Type B pancreatic cell (in vitro differentiated cells): ENCODE measurements at places on chromosomes 13 and 19. TPM values are rescaled to one million over a fixed set of nuclear protein-coding genes. Genes with fewer than 3 reads are reported as not detected.

Gene IL4I1
- 0.58 and 0.74 TPM in 2 replicates for total RNA-seq

Gene HCN2
- 1.4 and 1.9 TPM in 2 replicates for total RNA-seq

Gene ZNF878
- total RNA-seq: 1.4 and 1.8 TPM in 2 replicates

Gene USHBP1
- total RNA-seq: 0.29 TPM in 1 of 2 replicates, not detected in the other

Gene ARRDC2
- 2.8 and 6.3 TPM in 2 replicates for total RNA-seq

Gene HNRNPA1L2
- total RNA-seq: 4.9 and 11.6 TPM in 2 replicates

Gene ZNF610
- 15.5 and 18.0 TPM in 2 replicates for total RNA-seq

Gene FPR1
- total RNA-seq: not detected in 2 replicates

DNA sequence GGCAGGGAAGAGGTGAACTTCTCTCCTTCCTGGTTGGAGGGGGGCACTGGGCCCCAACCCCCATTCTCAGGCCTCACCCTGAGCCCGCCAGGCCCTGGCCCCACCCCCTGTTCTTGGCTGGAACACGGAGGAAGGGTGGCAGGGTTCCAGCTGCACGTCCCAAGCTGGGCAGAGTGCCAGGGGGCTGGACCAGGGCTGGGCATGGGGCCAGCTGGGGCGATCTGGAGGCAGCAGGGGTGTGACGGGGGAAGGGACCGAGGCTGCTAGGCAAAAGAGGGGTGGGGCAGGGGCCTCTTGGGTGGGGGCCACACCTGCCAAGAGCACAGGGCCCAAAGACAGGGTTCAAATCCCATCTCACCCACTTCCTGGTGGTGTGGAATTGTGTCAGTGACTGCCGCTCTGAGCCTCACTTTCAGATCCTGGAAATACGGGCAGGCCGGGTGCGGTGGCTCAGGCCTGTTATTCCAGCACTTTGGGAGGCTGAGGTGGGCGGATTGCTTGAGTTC is 2.2 kb downstream of the HIF3A start:
- peak; percentile 87 for DNase-seq
- peak overlapping the region; percentile 70 for H3K4me3 ChIP-seq
- peaks cover 3% of the 10 kb centered on the region for H3K36me3 ChIP-seq

DNA sequence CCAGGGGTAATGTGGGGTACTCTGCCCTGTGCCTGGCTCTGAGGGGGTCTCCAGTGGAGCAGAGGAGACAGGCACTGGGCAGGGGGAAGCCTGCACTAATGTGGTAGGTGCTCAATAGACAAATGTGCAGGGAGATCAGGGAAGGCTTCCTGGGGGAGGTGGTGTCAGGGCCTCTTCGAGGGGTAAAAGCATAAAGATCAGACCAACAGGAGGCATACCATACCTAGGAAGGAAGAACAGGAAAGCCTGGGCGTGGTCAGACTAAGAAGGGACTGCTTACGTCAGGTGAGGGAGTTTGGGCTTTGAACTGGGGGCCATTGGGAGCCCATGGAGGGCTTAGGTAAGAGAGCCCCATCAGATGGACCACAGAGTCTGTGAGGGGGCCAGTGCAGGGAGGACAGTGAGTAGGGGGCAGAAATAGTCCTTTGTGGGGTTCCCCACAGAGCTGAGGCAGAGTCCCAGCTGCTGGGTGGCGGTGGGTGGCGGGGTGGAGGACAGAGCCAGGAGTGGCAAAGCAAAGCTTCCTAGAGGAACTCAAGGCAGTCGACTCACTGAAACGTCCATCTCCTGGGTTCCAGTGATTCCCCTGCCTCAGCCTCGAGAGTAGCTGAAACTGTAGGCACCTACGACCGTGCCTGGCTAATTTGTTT is 8.8 kb downstream of the PRR36 start:
- no peaks in the 10 kb centered on the region for H3K4me1 ChIP-seq
- H3K36me3 ChIP-seq: no peaks in the 10 kb centered on the region
- H3K27me3 ChIP-seq: peaks cover 16% of the 10 kb centered on the region
- H3K4me3 ChIP-seq: peak overlapping the region; percentile 45

DNA sequence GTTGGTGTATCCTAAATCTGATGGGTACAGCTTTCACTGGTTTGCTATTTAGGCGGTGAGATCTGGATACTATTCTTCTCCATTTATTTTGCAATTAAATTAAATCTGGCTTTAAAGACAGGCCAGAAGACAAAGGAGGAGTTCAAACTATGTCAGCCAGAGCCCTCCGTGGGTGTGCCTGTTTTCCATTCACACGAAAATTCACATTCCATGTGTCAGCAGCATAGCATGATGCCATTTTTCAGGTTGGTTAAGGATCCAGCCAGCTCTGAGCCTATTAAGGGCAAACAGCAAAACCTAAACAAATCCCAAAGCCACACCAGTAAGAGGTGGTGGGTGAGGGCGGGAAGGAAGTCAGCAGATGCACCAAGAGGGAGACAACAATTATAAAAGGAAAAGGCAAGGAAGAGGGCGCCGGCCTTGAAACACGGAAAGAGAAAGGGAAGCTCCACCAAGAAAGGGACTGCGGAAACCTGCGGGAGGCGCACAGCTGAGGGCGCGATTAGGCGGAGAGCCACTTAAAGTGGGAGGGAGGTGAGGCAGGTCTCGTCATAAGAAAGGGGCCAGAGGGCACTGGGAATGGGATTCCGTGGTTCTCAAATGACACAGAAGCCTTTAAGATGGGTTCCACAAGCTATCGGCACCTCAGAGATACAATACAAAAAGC is 43.0 kb downstream of the CARS2 start:
- H3K4me1 ChIP-seq: no peaks in the 10 kb centered on the region
- H3K27ac ChIP-seq: no peak overlapping the region
- no peaks in the 10 kb centered on the region for H3K27me3 ChIP-seq
- no peak overlapping the region for H3K4me3 ChIP-seq

- no peak for DNase-seq
- H3K4me3 ChIP-seq: no peak overlapping the region
These were observed 568.5 kb downstream of the SLITRK6 start for GRCh38 chr13:85230691-85231093.

GRCh38 chr19:46493236-46494145 is 2.2 kb downstream of the PNMA8B start:
- H3K27me3 ChIP-seq: peaks cover 46% of the 10 kb centered on the region
- no peak overlapping the region for H3K27ac ChIP-seq
- H3K4me1 ChIP-seq: peaks cover 18% of the 10 kb centered on the region
- no peak for DNase-seq

- H3K36me3 ChIP-seq: no peaks in the 10 kb centered on the region
- peaks cover 11% of the 10 kb centered on the region for H3K4me1 ChIP-seq
- DNase-seq: peak; percentile 44
- peaks cover 20% of the 10 kb centered on the region for H3K27me3 ChIP-seq
These were observed 40.5 kb upstream of the KCTD15 start for GRCh38 chr19:33756177-33756576.

- peaks cover 16% of the 10 kb centered on the region for H3K4me1 ChIP-seq
- H3K4me3 ChIP-seq: no peak overlapping the region
- H3K27ac ChIP-seq: no peak overlapping the region
- peaks cover 40% of the 10 kb centered on the region for H3K36me3 ChIP-seq
- no peak for DNase-seq
These were observed 146.6 kb downstream of the RGCC start for GRCh38 chr13:41603917-41604316.

DNA sequence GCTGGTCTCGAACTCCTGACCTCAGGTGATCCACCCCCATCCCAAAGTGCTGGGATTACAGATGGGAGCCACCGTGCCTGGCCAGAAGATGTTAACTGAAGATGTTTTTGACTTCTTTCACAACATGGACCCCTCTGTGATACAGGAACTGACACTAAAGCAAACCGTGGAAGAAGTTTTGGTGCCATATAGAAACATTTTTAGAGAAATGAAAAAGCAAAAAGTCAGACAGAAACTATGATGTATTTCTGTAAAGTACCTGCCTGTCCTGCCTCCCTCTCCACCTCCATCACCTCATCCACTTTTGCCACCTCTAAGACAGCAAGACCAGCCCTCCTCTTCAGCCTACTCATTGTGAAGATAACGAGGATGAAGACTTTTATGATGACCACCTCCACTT is 11.3 kb downstream of the FBXO27 start:
- H3K27me3 ChIP-seq: no peaks in the 10 kb centered on the region
- H3K4me1 ChIP-seq: no peaks in the 10 kb centered on the region
- no peak overlapping the region for H3K27ac ChIP-seq
- H3K4me3 ChIP-seq: no peak overlapping the region
- no peaks in the 10 kb centered on the region for H3K36me3 ChIP-seq
- DNase-seq: no peak

GRCh38 chr13:114080739-114081561 is 51.5 kb downstream of the RASA3 start:
- no peak overlapping the region for H3K4me3 ChIP-seq
- H3K36me3 ChIP-seq: no peaks in the 10 kb centered on the region
- peak overlapping the region; percentile 22 for H3K27ac ChIP-seq
- H3K4me1 ChIP-seq: peaks cover 20% of the 10 kb centered on the region

DNA sequence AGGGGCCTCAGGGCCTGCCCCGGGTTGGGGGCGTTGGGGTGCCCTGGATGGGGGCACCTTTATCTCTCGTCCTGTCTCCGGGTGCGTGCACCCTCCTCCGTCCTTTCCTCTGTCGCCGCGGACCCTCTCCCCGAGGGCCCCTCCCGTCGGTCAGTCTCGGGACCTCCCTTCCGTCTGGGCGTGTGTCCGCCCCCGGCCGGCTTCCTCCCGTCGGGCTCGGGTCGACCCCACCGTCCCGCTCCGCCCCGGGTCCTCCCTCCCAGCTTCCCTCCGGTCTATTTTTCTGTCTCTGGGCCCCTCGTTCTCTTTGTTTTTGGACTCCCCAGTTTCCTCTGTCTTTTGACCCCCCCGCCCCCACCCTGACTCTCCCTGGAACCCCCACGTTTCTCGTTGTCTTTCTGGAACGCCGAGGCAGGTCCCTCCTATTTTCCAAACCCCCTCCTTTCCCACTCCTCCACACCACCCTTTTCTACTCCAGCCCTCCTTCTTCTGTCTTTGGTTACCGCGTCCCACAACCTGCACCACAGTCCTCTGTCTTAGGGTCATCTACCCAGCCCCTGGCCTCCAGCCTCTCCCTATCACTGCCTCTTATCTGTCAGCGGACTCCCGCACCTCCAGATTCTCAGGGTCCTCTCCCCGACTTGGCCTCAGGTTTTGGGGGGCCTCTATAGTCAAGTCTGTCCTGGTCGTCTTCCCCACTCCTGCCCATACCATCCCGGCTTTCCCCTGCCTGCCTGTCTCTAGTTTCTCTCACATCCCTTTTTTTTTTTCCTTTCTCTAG is 757 bp downstream of the EGLN2 start:
- peak overlapping the region; percentile 92 for H3K4me3 ChIP-seq
- DNase-seq: no peak
- peaks cover under 1% of the 10 kb centered on the region for H3K36me3 ChIP-seq
- H3K27ac ChIP-seq: peak overlapping the region; percentile 87
- peaks cover 38% of the 10 kb centered on the region for H3K4me1 ChIP-seq

DNA sequence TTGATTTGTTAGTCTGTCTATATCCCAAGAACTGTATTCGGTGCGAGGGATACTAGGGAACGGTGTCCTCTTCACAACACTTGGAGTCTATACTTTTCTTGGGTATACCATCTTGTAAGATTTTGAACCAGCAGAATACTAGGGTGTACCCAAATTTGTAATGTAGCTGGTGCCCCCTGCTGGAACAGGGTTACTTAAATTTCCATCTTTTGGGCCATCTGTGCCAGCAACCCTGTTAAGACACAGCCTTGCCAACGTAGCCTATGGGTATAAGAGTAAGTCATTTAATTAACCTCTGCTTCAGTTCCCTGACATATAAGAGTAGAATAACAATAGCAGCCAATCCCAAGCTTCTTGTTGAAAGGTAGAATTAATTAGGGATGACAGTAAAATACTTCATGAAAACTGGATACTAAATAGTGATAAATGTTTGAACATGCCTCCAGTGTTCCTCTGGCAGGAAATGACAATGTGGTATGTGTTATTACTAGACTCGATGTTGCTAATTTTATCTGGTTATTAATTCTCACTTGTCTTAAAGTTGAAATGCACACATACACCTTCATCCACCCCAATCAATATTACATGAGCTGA is 607.6 kb downstream of the FGF9 start:
- no peaks in the 10 kb centered on the region for H3K4me1 ChIP-seq
- H3K27ac ChIP-seq: no peak overlapping the region
- no peak for DNase-seq
- H3K27me3 ChIP-seq: no peaks in the 10 kb centered on the region
- no peaks in the 10 kb centered on the region for H3K36me3 ChIP-seq
- no peak overlapping the region for H3K4me3 ChIP-seq

- no peak overlapping the region for H3K27ac ChIP-seq
- no peaks in the 10 kb centered on the region for H3K36me3 ChIP-seq
- H3K4me3 ChIP-seq: no peak overlapping the region
- H3K27me3 ChIP-seq: peaks cover 64% of the 10 kb centered on the region
- no peaks in the 10 kb centered on the region for H3K4me1 ChIP-seq
These were observed 8.9 kb upstream of the VSTM2B start for GRCh38 chr19:29516821-29517395.

GRCh38 chr13:112392719-112393118 is 16.6 kb downstream of the SPACA7 start:
- no peaks in the 10 kb centered on the region for H3K4me1 ChIP-seq
- peaks cover 22% of the 10 kb centered on the region for H3K27me3 ChIP-seq
- no peak overlapping the region for H3K27ac ChIP-seq

- no peaks in the 10 kb centered on the region for H3K4me1 ChIP-seq
- no peaks in the 10 kb centered on the region for H3K36me3 ChIP-seq
- peaks cover 7% of the 10 kb centered on the region for H3K27me3 ChIP-seq
These were observed 840 bp upstream of the LILRA4 start for GRCh38 chr19:54339646-54340358.

GRCh38 chr19:56141417-56141993 is 418 bp downstream of the ZNF444 start:
- H3K27me3 ChIP-seq: no peaks in the 10 kb centered on the region
- H3K4me3 ChIP-seq: peak overlapping the region; percentile 97
- no peaks in the 10 kb centered on the region for H3K36me3 ChIP-seq
- DNase-seq: no peak
- peak overlapping the region; percentile 90 for H3K27ac ChIP-seq

- no peaks in the 10 kb centered on the region for H3K4me1 ChIP-seq
- no peak overlapping the region for H3K27ac ChIP-seq
- no peak overlapping the region for H3K4me3 ChIP-seq
- H3K36me3 ChIP-seq: no peaks in the 10 kb centered on the region
- peak; percentile 34 for DNase-seq
- peaks cover 18% of the 10 kb centered on the region for H3K27me3 ChIP-seq
These were observed 4.4 kb upstream of the LILRA5 start for GRCh38 chr19:54317108-54317964.

- H3K27me3 ChIP-seq: peaks cover 34% of the 10 kb centered on the region
- no peak overlapping the region for H3K4me3 ChIP-seq
- no peaks in the 10 kb centered on the region for H3K4me1 ChIP-seq
- no peaks in the 10 kb centered on the region for H3K36me3 ChIP-seq
These were observed 17.4 kb upstream of the SDHAF1 start for GRCh38 chr19:35977446-35978222.
